ENCODE measurements at places on chromosomes 1 and 21.
A peak's percentile ranks its signal among the peaks of the same experiment; 100 is the strongest.

GRCh38 chr21:45332415-45332814 lies 44.7 kb upstream of the POFUT2 start:
- no peak for DNase-seq

GRCh38 chr21:17793246-17794123 lies 25.7 kb downstream of the C21orf91 start:
- DNase-seq: no peak

- DNase-seq: peak; percentile 95
Observed at GRCh38 chr1:155061381-155062150, 2.0 kb upstream of the EFNA4 start.

DNA sequence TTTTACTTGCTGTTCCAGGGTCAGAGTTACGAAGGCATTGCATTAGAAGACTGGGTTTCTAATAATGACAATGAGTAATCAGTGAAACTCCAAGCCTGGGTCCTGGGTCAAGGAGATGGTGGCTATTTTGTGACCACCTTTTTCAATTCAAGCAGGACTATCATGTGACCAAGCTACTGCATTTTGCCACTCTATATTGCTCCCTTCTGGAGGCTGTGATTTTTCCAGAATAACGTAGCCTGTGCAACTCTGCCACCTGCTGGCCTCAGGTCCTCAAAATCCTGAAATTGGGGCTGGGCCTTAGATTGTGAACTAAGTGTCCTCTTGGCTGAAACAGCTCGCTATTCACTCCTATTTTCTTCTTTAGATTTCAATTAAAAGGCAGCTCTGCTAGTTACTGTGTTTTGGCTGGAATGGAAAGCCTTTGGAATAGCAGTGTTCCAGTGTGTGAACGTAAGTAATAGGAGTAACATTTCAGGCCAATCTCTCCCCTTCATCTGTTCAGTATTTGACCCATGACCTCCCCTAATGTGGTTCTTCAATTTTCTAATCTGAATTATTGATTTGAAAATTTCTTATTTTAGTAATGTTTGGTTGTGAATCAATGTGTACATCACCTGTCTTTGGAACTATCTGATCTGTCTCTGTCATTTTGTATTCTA lies 52.9 kb upstream of the CD46 start:
- DNase-seq: peak; percentile 14

- peak; percentile 68 for DNase-seq
Observed at GRCh38 chr1:31394584-31395193, 18.3 kb upstream of the SERINC2 start.

DNA sequence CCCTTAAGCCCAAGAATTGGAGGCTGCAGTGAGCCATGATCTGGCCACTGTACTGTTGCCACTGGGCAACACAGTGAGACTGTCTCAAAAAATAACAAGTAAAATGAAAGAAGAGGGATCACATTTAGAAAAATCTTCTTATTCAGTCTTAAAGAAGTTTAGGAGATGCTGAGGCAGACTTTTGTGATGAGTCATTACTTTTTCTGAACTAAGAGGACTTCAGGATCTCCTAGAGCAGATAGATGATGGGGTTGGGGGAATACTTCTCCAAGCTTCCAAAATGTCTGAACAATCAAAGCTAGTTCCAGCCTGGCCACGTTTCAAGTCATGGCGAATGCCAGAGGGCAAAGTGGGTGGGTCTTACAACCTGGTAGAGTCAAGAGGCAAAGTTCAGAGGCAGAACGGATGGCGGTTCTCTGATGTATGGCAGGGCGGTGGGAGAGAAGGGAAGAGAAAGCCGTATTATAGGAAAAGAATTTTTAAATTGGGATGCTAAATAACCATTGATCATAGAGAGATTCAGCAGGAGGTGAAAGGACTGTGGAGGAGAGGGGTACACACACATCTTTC lies 2.1 kb upstream of the CIART start:
- no peak for DNase-seq

- no peak for DNase-seq
Observed at GRCh38 chr1:11535316-11535715, 56.4 kb downstream of the DISP3 start.

- DNase-seq: no peak
Observed at GRCh38 chr21:23160914-23161313, 2162.7 kb downstream of the NCAM2 start.

DNA sequence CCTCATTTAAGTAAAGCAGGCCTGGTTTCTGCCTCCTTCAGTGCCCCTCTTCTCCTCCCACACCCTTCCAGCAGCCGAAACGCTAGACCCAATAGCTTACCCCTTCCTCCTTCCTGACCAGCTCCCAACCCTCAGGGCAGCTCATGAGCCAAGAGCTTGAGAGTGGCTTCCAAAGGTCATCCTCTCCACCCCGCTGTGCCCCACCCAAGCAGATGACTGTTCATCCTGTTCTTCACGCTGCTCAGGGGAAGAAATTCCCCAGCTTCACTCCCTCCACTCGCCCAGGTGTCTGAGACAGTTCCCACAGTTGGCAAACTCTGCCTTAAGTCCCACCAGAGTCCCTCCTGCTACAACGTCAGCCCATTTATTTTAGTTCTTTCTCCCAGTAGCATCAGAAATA lies 23.4 kb downstream of the ARHGEF19 start:
- no peak for DNase-seq

GRCh38 chr1:10193288-10193687 lies 17.1 kb upstream of the KIF1B start:
- no peak for DNase-seq
